ENCODE measurements at places on chromosomes 1 and 21.

- no peak for DNase-seq
These were observed 13.7 kb upstream of the TTC4 start for GRCh38 chr1:54701996-54702395.

DNA sequence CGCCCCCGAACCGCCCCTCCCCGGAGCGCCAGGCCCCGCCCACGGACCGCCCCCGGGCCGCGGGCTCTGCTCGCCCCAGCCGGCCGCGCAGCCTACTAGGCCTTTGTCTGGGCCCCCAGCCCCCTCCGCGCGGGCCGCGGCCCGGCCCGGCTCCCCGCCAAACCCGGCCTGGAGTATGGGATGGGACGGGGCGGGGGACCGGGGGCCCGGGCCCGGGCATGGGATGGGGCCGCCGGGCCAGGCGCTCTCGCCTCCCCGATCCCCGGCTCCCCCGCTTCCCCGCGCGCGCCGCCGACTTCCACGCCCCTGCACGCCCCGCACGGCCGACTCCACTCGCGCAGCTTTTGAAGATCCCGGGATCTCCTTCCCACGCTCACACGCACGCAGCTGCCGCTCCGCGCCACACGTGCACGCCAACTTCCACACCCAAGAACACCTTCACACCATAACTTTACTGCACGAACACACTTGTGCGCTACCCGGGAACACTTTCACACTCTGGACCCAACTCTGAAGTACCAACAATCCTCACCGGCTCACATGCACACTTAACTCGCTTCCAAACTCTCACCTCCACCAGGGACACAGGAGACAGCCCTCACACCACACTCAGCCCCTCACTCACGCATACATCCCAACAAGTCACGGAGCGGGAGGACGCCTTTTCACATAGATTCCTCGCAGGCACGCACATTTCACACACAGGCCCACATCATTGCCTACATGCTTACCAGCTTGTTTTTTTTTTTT lies 437 bp upstream of the HSPG2 start:
- DNase-seq = peak; percentile 46

- no peak for DNase-seq
These were observed 71.6 kb downstream of the PLEKHA6 start for GRCh38 chr1:204288021-204288588.

GRCh38 chr1:200411406-200412257 lies 1.8 kb upstream of the ZNF281 start:
- DNase-seq = no peak

Data from T-helper 2 cell (primary cell).